Prostate gland (tissue), 2 donors: ENCODE measurements at places on chromosomes 4 and X. TPM values are rescaled to one million over a fixed set of nuclear protein-coding genes. Genes with fewer than 3 reads are reported as not detected.
A peak's percentile ranks its signal among the peaks of the same experiment; 100 is the strongest.

Gene RAI2
- 11.5 TPM for total RNA-seq

Gene APEX2
- 17.4 TPM for total RNA-seq

Gene MAP7D2
- total RNA-seq = 9.9 TPM

DNA sequence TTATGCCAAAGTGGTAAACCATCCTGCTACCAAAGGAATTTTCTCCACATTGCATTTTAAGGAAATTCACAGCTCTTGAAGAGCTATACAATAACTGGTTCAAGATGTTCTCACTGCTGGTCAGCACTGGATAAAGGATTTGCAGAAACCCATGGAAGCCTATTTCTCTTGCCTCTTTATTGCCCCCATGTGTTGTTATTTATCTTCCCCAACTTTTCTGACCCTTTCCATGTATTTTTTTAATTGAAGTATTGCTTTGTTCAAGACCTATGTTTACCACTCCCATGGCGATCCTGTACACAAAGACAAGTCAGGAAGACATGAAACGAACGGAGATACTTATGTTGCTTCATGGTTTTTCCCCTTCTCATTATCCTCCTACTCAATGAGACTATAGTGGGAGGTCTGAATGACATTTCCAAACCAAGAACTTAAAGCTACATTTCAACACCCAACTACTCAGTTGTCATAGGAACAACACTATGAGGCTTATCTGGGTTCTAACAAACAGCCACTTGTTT is 566.4 kb upstream of the DIPK2B start:
- H3K36me3 ChIP-seq = no peaks in the 10 kb centered on the region
- H3K4me3 ChIP-seq = peak overlapping the region; percentile 25
- no peak overlapping the region for H3K27ac ChIP-seq
- DNase-seq = no peak
- no peaks in the 10 kb centered on the region for H3K27me3 ChIP-seq

DNA sequence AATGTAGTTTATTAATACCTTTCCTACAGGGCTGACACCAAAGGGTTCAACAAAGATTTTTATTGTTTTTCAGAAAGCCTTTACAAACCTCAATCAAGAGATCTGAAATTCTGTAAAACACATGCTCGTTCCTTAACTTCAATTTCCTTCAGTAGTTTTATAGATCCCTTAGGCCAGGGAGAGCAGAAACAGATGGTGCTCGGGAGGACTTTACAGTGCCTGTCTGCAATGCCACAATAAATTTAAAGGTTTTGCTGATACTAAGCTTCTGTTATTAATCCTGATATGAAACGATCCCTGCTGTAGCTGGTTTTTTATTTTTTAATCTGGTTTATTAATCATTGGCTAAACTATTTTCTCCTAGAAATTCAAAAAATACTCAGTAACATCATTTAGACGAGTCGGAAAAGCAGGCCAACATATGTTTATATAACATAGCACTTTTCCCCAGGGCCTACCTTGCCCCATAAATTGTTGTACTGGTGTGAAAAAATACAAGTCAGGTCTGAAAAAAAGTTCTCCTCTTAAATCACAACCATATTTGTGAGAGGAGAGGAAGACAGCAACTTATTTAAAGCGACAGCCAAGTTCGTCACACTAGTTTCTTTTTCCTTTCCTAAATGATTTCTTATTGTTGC is 39.8 kb downstream of the SHISA3 start:
- H3K27ac ChIP-seq = no peak overlapping the region
- no peaks in the 10 kb centered on the region for H3K27me3 ChIP-seq
- DNase-seq = no peak
- no peaks in the 10 kb centered on the region for H3K36me3 ChIP-seq
- no peaks in the 10 kb centered on the region for H3K4me1 ChIP-seq
- H3K4me3 ChIP-seq = no peak overlapping the region

DNA sequence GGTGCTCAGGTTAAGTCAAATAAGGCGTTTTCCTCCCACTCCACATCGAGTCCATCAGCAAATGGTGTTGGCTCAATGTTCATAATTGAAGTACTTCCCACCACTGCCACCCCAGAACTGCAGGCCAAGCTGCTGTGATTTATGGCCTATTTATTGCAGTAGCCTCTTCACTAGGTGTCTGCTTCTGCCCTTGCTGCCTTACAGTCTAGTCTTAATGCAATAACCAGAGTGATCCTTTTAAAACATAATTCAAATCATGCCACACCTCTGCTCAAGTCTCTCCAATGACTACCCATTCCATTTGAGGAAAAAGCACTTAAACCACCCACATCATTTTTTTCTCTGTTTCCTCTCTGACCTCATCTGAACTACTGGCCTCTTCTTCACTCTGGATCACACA is 220.3 kb downstream of the KCNIP4 start:
- DNase-seq = no peak
- no peaks in the 10 kb centered on the region for H3K27me3 ChIP-seq
- H3K4me3 ChIP-seq = no peak overlapping the region
- no peak overlapping the region for H3K27ac ChIP-seq

DNA sequence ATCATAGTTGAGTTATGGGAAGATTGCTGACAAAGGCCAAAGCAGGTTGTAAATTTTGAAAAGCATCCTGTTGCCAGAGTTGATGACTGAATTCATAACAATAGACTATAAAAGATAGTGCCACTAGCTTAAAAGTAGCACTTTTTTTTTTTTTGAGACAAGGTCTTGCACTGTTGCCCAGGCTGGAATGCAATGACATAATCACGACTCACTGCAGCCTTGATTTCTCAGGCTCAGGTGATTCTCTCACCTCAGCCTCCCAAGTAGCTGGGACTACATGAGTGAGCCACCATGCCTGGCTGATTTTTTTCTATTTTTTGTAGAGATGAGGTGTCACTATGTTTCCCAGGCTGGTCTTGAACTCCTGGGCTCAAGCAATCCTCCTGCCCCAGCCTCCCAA is 122.7 kb downstream of the SPOCK3 start:
- DNase-seq = no peak
- H3K4me3 ChIP-seq = no peak overlapping the region
- no peaks in the 10 kb centered on the region for H3K36me3 ChIP-seq
- no peaks in the 10 kb centered on the region for H3K4me1 ChIP-seq
- no peaks in the 10 kb centered on the region for H3K27me3 ChIP-seq
- H3K27ac ChIP-seq = no peak overlapping the region

GRCh38 chrX:153925739-153926551 is at the start of gene ARHGAP4:
TSS of gene ARHGAP4 (minus strand) at chrX:153926264. CDS start at chrX:153926202, 62 bp downstream.
- H3K4me1 ChIP-seq = no peaks in the 10 kb centered on the region
- H3K27me3 ChIP-seq = no peaks in the 10 kb centered on the region
- no peak within 1 kb of the TSS for H3K4me3 ChIP-seq

DNA sequence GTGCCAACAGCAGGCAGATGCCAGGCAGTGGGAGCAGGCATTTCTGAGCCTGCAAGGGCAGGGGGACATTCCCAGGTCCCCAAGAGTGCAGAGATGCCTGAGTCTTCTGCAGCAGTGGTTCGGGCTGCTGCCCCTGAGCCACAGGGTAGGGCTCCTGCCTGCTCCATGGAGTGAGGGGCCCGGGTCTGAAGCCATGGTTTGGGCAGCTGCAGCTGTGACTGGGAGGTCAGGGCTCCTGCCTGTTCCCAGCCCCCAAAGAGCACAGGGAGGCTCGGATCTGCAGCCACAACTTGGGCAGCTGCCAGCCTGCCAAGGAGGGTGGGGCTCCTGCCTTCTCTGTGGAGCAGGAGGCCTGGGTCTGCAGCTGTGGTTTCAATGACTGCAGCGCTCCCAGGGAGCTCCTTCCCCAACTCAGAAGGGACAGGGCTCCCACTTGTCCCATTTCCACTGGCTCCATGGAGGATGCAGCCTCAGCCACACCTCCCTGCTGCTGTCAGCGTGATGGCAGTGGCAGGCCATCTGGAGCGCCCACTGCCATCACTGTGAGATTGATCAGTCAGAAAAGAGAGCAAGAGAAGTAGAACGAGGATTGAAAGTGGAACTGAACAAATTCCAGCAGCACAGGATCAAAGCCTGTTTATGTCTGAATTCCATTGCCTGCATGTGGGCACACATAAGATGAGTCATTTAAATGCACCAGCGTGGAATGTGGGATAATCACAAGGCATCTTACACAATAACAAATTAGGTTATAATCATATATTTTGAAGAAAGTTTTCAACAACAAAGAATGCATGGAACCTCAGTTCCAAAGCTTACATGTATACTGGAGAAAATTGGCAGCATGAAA is 93.1 kb upstream of the CXorf51A start:
- H3K27ac ChIP-seq = no peak overlapping the region
- H3K36me3 ChIP-seq = no peaks in the 10 kb centered on the region
- H3K4me3 ChIP-seq = no peak overlapping the region
- DNase-seq = no peak

- no peak overlapping the region for H3K4me3 ChIP-seq
- no peaks in the 10 kb centered on the region for H3K4me1 ChIP-seq
- H3K27ac ChIP-seq = no peak overlapping the region
- no peaks in the 10 kb centered on the region for H3K36me3 ChIP-seq
- no peaks in the 10 kb centered on the region for H3K27me3 ChIP-seq
Observed at GRCh38 chrX:6225911-6226595, 2.6 kb downstream of the NLGN4X start.

GRCh38 chr4:137614491-137614890 is 82.2 kb upstream of the PCDH18 start:
- no peak for DNase-seq
- H3K4me3 ChIP-seq = no peak overlapping the region
- H3K27ac ChIP-seq = no peak overlapping the region
- H3K36me3 ChIP-seq = no peaks in the 10 kb centered on the region
- no peaks in the 10 kb centered on the region for H3K4me1 ChIP-seq

Gene CENPVL2
- total RNA-seq = 3.0 TPM

Gene PITX2
- 2.0 TPM for total RNA-seq

GRCh38 chr4:14168919-14169318 is 541.4 kb upstream of the BOD1L1 start:
- no peaks in the 10 kb centered on the region for H3K4me1 ChIP-seq
- H3K4me3 ChIP-seq = no peak overlapping the region
- no peak overlapping the region for H3K27ac ChIP-seq
- no peak for DNase-seq
- no peaks in the 10 kb centered on the region for H3K36me3 ChIP-seq

DNA sequence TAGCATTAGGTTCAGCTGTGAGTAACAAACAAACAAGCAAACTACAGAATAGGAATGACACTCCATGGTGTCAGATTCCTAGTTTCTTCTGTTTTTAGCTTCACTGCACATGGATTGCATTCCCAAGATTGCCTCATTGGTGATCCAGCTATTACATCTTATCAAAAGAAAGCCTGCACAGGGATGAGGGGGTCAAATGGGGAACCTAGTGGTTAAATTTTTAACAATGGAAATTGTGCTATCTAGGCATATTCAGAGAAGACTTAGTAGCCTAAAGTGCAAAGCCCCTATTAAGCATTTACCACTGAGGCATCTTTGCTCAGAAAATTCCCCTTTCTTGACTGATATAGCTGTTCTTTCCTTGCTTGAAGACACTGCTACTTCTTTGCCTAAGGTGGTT is 3.9 kb upstream of the TTC29 start:
- H3K27ac ChIP-seq = no peak overlapping the region
- no peak overlapping the region for H3K4me3 ChIP-seq
- H3K4me1 ChIP-seq = peaks cover 4% of the 10 kb centered on the region
- H3K36me3 ChIP-seq = no peaks in the 10 kb centered on the region
- DNase-seq = no peak
- no peaks in the 10 kb centered on the region for H3K27me3 ChIP-seq

DNA sequence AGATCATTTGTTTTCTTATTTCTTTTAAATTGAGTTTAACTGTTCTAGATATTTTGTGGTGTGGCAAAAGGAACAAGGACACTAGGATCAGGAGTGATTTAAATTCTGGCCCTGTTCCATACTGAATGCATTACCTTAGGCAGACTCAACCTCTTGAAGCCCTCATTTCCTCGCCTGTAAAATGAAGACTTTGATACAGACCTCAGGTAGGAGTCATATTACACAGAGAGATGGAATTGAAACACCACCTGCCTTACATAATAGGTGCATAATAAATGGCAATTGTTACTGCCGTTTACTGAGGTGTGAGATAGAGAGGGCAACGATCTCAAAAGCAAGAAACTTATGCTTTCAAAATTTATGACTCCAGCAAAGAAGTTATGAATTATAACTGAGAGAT is 28.2 kb upstream of the RASSF6 start:
- H3K27me3 ChIP-seq = no peaks in the 10 kb centered on the region
- H3K4me3 ChIP-seq = no peak overlapping the region
- H3K36me3 ChIP-seq = no peaks in the 10 kb centered on the region
- no peak for DNase-seq
- no peaks in the 10 kb centered on the region for H3K4me1 ChIP-seq
- no peak overlapping the region for H3K27ac ChIP-seq

DNA sequence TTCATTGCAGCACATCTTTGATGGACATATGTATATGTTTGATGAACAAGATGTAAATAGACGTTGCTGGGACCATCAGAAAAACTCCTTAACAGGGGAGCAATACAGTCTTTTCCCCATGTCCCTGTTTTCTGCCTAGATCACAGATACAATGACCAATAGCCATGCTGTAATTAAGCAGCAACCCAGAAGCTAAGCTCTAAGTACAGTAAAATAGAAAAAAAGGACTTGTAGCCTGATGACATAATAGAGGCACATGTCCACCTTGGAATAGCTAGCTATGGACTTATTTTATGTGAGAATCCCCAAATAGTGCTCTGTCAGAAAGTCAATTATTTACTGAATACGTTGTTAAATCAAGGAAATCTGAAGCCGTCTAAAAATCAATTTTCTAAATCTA is 14.9 kb downstream of the FAM13A start:
- DNase-seq = no peak
- H3K27me3 ChIP-seq = no peaks in the 10 kb centered on the region
- H3K4me1 ChIP-seq = no peaks in the 10 kb centered on the region
- no peak overlapping the region for H3K4me3 ChIP-seq
- H3K27ac ChIP-seq = no peak overlapping the region
- no peaks in the 10 kb centered on the region for H3K36me3 ChIP-seq

Gene MSX1
- 2.2 TPM for total RNA-seq

DNA sequence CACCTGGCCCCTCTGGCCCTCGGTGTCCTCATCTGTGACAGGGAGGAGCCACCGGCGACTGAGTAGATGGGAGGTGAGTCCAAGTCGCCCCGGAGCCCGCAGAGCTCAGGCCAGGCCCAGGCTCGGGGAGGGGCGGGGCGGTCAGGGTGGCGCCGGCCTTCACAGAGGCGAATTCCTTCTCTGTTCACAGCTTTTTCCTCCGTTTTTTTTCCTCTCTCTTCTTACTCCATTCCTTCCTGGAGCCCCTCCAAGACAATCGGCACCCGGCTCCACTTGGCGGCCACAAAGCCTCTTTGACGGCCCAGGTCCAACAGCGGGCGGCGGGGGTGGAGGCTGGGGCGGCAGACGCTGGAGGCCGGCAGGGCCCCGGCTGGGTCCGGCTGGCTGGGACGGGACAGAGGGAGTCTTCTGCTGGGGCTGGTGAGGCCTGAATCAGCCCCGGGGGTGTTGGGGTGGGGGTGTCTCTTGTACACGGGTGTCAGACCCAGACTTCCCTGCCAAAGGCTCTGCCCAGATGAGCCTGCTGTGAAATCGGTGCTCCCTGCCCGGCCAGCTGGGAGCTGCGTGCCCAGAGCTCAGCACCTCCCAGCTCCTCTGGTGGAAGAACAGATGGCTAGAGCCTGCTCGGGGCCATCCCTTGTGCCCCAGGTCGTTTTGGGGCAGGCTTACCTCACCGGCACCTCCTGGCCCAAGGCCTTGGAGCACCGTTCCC is 22.6 kb downstream of the FGFRL1 start:
- no peaks in the 10 kb centered on the region for H3K27me3 ChIP-seq
- peak overlapping the region; percentile 12 for H3K27ac ChIP-seq
- peak overlapping the region; percentile 1 for H3K4me3 ChIP-seq
- H3K36me3 ChIP-seq = no peaks in the 10 kb centered on the region
- peaks cover 1% of the 10 kb centered on the region for H3K4me1 ChIP-seq
